HFF-Myc (cell line): ENCODE measurements at places on chromosomes 6 and 20.

GRCh38 chr6:85470023-85470410 is 20.1 kb downstream of the NT5E start:
- DNase-seq, result no peak

- DNase-seq, result peak; percentile 32
Measured at GRCh38 chr20:33518071-33518470, 28.2 kb downstream of the CBFA2T2 start.

GRCh38 chr20:41376349-41376748 is 9.7 kb upstream of the EMILIN3 start:
- DNase-seq, result no peak

GRCh38 chr6:46733341-46733801 is 1.8 kb downstream of the PLA2G7 start:
- DNase-seq, result no peak

DNA sequence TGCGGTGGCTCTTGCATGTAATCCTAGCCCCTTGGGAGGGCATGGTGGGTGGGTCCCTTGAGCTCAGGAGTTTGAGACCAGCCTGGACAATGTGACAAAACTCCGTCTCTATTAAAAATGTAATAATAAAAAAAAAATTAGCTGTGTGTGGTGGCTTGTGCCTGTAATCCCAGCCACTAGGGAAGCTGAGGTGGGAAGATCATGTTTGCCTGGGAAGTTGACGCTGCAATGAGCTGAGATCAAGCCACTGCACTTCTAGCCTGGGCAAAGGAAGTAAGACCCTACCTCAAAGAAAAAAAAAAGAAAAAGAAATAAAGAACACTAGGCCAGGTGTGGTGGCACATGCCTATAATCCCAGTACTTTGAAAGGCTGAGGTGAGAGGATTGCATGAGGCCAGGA is 4.5 kb upstream of the SAMHD1 start:
- DNase-seq, result no peak

GRCh38 chr6:12361042-12361765 is 71.0 kb downstream of the EDN1 start:
- DNase-seq, result no peak

GRCh38 chr6:56692523-56693245 is 50.0 kb upstream of the DST start:
- no peak for DNase-seq

- no peak for DNase-seq
Measured at GRCh38 chr6:91718198-91718597, 1131.3 kb upstream of the MAP3K7 start.

DNA sequence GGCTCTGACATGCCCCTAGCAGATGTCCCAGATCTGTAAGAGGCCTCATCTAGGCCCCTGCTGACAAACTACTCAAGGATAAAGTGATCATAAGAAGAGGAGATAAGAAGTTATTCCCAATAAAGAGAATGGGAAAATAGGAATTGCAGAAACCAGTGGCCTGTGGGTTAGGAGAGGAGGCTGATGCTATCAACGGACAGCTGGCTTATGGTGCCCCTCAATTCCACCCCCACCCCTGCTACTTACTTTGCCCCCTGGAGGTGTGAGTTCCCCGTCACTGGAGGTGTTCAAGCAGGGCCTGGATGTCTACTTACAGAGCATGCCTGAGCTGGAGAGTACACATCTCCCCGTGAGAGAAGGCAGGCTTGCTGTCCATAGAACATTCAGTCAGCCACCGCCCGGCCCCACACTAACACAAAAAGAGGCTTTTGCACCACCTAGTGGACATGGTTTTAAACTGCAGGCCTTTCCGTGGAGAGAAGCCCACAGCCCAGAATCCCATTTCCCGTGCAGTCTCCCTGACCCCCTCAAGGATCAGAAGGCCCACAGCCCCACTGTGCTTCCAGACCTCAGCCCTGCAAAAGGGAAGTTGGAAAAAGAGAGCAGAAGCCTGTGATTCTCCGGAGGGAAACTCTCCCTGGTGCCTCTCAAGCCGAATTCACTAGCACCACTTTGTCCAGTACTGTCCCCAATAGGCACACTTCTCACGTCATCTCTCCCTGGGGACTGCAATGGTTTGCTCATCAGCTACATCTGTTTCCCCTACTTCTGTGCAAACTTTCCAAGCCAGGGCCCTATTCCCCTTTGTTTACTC is 23.8 kb upstream of the BNIP5 start:
- DNase-seq, result peak; percentile 49

DNA sequence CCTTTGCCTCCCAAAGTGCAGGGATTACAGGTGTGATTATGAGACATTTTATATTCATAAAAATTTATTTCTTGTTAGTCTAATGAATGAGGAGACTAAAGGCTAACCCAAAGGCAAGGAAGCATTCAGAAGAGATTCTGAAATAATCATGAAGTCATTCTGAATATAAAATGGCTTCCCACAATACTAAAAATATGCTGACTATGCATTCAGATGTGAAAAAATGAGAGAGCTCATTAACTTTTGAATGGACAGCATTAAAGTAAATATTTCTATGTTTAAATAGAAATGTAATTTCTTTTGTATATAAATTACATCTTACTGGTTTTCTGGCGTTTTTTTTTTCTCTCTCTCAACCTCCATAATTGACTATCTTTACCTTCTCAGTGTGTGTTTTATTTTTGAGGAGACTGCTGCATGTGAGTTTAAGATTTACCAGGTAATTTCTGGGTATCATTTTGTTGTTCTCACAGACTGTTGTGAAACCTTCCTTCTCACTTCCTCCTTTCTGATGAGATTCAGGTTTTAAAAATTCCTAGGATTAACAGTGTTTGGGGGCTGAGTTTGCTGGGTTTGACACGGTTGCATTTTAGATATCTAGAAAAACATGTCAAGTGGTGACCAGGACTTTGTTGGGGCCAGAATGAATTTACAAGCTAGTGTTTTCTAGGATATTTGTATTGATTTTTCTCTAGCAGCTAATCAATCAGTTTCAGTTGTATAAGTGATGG is 316.6 kb downstream of the CDKAL1 start:
- DNase-seq, result no peak

DNA sequence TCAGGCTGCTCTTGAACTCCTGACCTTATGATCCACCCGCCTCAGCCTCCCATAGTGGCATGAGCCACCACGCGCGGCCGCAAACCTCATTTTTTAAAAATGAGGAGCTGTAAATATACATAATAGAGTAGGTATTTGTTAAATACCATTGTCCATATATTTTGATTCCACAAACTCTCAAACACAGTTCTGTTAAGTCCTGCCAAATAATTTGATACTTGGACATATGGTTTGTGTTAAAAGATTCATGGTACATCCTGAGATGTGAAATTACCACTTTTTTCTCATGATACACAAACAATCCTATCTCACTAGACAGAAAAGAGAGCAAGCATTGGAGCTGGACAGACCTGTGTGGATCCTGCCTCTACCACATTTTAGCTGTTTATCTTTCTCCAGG is 334.1 kb upstream of the KCNQ5 start:
- DNase-seq, result peak; percentile 25

DNA sequence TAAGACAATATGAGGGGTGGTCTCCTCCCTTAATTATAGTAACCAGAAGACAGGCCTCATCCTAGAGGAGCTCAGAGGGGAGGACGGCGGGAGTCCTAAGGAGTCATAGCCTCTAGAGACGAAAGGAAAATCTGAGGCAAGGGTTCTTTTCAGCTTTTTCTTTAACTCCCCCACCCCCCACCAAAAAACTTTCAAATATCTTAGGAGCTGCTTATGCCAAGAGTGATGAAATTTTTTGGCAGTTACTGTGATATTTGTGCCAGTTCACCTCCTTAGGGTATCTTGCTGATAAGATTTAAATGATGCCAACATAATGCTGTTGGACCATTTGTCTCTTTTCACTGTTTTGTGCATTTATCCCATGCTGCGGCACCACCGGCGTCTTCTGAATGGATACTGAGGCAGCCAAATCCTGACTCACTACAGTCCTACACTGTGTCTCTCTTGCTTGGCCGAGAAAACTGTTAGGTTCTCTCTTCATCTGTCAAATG is 44.5 kb upstream of the DSE start:
- no peak for DNase-seq

- no peak for DNase-seq
Measured at GRCh38 chr6:77740380-77740779, 87.5 kb downstream of the MEI4 start.

- DNase-seq, result no peak
Measured at GRCh38 chr6:385614-386013, 5.9 kb upstream of the IRF4 start.

GRCh38 chr6:125789167-125789566 is 1.6 kb upstream of the NCOA7 start:
- DNase-seq, result no peak

GRCh38 chr20:17856024-17856564 is 112.5 kb downstream of the SNX5 start:
- DNase-seq, result no peak

- no peak for DNase-seq
Measured at GRCh38 chr20:49935746-49936152, 448 bp upstream of the RNF114 start.

GRCh38 chr20:41091927-41092326 is 45.4 kb upstream of the PLCG1 start:
- DNase-seq, result no peak

DNA sequence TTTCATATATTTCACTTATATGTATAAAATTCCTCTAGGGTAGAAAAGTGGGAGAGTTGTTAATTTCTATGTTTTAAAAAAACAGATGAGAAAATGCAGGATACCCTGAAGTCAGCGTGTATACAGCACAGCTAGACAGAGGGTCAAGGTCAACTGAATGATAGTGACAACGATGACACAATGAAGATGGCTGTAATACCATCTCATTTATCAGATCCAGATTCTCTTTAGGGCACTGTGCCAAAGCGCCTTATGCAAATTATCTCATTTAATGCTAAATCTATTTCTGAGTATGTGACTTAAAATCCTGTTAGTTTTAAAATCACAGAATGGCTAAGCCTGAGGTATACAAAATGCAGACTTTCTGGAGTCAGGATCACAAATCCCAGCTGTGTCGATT is 431.4 kb upstream of the RUNX2 start:
- no peak for DNase-seq

DNA sequence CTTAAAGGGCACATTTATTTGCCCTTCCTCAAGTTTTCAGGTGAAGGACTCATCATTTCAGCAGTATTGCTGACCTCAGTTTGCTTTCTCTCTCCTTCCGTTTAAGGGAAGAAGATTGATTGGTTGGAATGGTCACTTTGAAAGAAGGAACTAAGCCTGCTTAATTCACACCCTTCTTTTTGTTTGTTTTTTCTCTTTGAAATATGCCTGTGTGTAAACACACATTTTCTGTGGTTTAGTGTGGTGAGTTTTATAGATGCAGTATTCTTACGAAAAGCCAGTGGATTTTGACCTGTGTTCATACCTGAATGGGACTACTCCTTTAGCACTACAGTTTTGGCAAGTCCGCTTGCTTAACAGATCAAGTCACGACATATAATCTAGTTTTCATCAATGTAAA is 548.8 kb upstream of the EPHA7 start:
- DNase-seq, result no peak

GRCh38 chr6:27251606-27252251 is 4.2 kb downstream of the PRSS16 start:
- DNase-seq, result no peak

DNA sequence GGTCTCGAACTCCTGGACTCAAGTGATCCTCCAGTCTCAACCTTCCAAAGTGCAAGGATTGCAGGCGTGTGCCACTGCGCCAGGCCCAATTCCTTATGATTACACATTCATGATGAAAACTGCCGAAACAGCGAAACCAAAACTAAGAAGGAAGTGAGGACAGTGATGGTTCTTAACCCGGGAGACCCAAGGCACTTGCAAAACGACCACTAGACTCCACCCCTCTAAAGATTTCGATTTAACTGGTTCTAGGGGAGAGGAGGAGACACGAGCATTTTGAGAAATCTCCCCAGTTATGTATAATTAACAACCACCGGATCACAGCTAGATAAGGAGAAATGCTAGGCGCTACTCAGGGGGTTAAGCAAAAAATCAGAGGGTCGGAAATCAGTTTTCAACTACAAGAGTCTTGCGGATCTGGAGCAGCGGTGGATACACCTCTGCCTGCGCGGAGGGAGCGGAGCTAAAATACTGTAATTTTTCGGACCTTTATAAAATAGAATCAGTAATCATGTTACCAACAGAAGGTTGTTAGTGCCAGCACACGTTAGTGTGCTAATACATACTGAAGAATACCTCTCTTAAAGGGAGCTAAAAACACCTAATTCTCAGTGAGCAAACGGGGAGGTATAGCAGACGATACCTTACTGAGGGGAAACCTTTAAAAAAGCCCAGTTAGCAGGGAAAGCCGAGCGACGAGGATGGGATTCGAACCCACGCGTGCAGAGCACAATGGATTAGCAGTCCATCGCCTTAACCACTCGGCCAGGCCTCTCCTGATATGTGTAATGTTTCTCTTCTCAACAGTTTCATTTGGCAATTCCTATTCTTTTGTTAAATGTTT is 60.0 kb upstream of the BTN3A2 start:
- peak; percentile 78 for DNase-seq

GRCh38 chr6:152636609-152637295 is 410 bp downstream of the SYNE1 start:
- no peak for DNase-seq

DNA sequence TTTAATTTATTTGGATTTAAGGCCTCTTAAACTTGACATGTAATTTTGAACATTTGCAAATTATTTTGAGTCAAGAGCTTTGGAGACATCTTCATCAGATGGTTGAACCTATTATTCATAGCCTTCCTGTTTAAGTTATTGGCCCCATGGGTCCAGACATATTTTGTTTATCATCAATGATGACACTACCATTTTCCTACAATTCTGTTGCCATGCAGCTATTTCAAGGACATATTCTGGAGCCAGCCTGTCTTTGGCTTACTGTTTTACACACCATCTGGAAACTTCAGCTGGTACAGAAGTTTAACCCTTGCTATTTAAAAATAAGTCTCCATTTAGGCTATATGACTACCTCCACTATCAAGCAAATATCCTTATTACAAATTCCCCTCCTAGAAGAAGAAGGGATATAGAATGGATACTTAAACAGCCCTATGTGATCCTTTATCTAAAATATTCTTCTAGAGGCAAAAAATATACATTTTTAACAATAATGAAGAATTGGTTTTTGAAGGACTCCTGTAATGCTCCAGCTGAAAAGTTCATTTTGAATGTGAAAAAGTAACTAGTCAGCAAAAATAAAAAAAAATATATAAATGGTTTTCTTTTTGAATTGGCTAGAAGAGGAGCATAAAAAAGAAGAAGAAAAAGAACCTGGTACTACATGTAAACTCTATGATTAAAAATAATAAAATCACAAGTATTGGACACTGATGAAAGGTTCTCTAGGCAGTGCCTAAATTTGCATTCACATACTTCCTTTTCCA is 544.0 kb upstream of the HS3ST5 start:
- DNase-seq, result no peak

GRCh38 chr6:144390202-144390601 is 105.1 kb downstream of the UTRN start:
- no peak for DNase-seq

- peak; percentile 46 for DNase-seq
Measured at GRCh38 chr6:113632220-113632864, 224.8 kb upstream of the MARCKS start.

GRCh38 chr6:127102299-127102698 is 16.2 kb upstream of the RSPO3 start:
- DNase-seq, result no peak
